HFFc6 (cell line): ENCODE measurements at places on chromosomes 12 and 14. TPM values are rescaled to one million over a fixed set of nuclear protein-coding genes. Genes with fewer than 3 reads are reported as not detected.
A peak's percentile ranks its signal among the peaks of the same experiment; 100 is the strongest.

POTEM gene
- not detected in 3 replicates for total RNA-seq

VRTN gene
- not detected in 3 replicates for total RNA-seq

MCRS1 gene
- 45.5 to 55.7 TPM (median 53.2 TPM) in 3 replicates for total RNA-seq

NUP107 gene
- 30.6 to 50.8 TPM (median 47.9 TPM) in 3 replicates for total RNA-seq

OTOGL gene
- 0.12 to 0.24 TPM (median 0.20 TPM) in 3 replicates for total RNA-seq

TSPAN11 gene
- total RNA-seq, result 0.11 TPM in 1 of 3 replicates, not detected in the others

SSTR1 gene
- 118 to 205 TPM (median 190 TPM) in 3 replicates for total RNA-seq

DNA sequence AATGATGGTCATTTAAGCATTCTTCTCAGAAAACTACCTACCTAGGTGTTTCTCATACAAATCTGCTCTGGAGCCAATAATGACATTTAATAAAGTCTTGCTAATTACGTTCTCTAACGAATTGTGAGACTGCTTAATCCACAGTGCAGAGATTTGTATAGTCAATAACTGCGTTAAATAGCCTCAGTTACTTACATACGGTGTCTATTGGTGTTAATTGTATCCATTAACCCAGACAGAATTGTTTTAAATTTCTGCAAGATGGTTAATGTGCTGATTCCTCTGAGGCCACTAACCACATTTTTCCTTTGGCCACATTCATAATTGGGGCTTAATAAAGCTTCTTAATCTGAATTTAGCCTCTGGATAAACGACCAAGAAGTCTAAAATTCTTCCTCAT lies 171.7 kb downstream of the SLC41A2 start:
- H3K4me3 ChIP-seq, result no peak overlapping the region
- no peaks in the 10 kb centered on the region for H3K4me1 ChIP-seq
- H3K27ac ChIP-seq, result no peak overlapping the region
- peaks cover 2% of the 10 kb centered on the region; the same call in 1 of the 2 replicates for H3K36me3 ChIP-seq
- DNase-seq, result no peak
- H3K27me3 ChIP-seq, result peaks cover 5% of the 10 kb centered on the region

GRCh38 chr12:85422762-85423161 lies 142.7 kb downstream of the ALX1 start:
- DNase-seq, result no peak
- no peaks in the 10 kb centered on the region for H3K36me3 ChIP-seq
- H3K4me1 ChIP-seq, result no peaks in the 10 kb centered on the region
- H3K27ac ChIP-seq, result no peak overlapping the region
- peaks cover 2% of the 10 kb centered on the region; the same call in 1 of the 2 replicates for H3K27me3 ChIP-seq

GRCh38 chr12:49976557-49976956 lies 3.8 kb downstream of the AQP6 start:
- no peaks in the 10 kb centered on the region for H3K4me1 ChIP-seq
- no peak overlapping the region for H3K27ac ChIP-seq
- no peak overlapping the region for H3K4me3 ChIP-seq
- H3K36me3 ChIP-seq, result no peaks in the 10 kb centered on the region

DNA sequence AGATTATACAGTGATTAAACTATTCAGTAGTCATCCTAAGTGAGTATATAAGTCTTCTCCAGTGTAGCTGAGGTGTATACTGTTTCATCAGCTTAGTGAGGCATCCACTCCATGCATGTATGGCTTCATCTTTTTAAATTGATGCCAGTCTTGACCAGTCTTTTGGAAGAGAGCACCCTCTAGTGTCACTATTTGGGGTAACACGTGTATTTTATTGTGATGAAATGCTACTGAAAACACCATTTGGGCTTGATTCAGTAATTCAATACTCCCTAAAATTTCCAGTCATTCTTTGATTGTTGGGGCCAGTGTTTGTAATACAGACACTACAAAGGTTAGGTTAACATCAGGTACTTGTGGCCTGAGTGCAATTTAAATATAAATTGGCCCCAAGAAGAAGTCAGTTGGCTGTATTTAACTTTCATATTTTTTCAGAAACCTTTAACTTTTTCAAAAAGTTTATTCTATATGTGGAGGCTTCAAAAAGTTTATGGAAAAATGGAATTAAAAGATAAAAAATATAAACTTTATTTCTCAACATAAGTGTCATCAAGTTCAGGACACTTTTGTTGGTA lies 35.3 kb downstream of the MIPOL1 start:
- peaks cover 14% of the 10 kb centered on the region for H3K4me1 ChIP-seq
- peak; percentile 65 for DNase-seq
- H3K27ac ChIP-seq, result no peak overlapping the region; the same call in 1 of the 2 replicates
- H3K36me3 ChIP-seq, result peaks cover 6% of the 10 kb centered on the region
- H3K27me3 ChIP-seq, result no peaks in the 10 kb centered on the region

DNA sequence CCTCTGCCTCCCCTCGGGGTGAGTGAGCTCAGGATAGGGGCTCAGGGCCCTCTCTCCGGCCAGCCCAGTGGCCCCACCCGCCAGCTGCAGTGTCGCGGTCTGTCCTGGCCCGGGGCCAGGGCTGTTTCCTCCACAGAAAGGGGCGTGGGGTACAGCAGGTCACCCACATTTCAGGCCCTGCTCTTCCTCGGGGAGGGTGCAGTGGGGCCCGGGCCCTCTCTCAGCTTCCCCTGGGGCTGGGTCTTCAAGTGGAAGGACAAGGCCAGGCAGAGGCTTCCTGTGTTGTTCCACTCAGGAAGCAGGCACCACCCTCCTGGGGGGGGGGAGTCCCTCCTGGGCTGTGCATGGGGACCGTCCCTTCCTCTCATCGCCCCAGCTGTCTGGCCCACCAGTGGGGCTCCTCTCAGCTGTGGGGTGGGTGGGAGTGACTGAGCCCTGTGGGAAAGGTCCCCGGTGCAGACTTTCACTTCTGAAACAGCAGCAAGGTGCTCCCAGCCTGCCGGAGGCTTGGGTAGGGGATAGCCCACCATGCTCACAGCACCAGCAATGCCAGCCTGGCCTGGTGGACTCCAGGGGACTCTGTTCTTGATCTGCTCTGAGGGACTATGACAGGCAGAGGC lies 3.7 kb downstream of the GPR132 start:
- no peaks in the 10 kb centered on the region for H3K4me1 ChIP-seq
- no peak overlapping the region for H3K4me3 ChIP-seq
- H3K27me3 ChIP-seq, result peaks cover 4% of the 10 kb centered on the region
- no peak overlapping the region for H3K27ac ChIP-seq
- no peak for DNase-seq
- H3K36me3 ChIP-seq, result no peaks in the 10 kb centered on the region

GRCh38 chr14:68939181-68939892 lies 39.8 kb downstream of the ACTN1 start:
- peak overlapping the region; percentile 90 for H3K27ac ChIP-seq
- H3K4me3 ChIP-seq, result peak overlapping the region; percentile 69
- H3K27me3 ChIP-seq, result peaks cover 12% of the 10 kb centered on the region

DNA sequence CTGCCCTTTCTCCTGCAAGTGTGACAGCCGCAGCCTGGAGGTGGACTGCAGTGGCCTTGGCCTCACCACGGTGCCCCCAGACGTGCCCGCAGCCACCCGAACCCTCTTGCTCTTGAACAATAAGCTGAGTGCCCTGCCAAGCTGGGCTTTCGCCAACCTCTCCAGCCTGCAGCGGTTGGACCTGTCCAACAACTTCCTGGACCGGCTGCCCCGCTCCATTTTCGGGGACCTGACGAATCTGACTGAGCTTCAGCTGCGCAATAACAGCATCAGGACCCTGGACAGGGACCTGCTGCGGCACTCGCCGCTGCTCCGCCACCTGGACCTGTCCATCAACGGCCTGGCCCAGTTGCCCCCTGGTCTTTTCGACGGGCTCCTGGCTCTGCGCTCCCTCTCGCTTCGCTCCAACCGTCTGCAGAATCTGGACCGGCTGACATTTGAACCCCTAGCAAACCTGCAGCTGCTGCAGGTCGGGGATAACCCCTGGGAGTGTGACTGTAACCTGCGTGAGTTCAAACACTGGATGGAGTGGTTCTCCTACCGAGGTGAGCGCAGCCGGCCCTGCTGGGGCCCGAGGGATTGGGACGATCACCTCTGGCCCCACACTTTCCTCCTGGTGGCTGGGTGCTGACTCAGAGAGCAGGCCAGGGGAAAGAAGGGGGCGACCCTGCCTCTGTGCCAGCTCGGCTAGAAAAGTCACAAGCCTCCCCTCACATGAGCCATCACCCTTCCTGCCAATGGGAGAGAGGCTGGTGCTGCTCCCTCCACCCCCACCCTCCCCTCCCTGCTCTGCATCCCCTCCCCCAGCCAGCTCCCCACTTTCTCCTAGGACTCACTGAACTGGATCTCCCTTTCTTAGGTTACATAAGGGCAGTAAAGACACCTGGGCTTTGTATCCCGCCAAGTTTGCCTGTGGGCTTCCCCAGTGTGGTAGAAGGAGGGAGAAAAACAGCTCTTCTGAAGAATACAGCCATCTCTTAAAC lies 10.9 kb downstream of the LRTM2 start:
- peak; percentile 25 for DNase-seq
- H3K4me1 ChIP-seq, result no peaks in the 10 kb centered on the region
- peaks cover 51% of the 10 kb centered on the region for H3K27me3 ChIP-seq
- no peak overlapping the region for H3K27ac ChIP-seq
- no peak overlapping the region for H3K4me3 ChIP-seq

DNA sequence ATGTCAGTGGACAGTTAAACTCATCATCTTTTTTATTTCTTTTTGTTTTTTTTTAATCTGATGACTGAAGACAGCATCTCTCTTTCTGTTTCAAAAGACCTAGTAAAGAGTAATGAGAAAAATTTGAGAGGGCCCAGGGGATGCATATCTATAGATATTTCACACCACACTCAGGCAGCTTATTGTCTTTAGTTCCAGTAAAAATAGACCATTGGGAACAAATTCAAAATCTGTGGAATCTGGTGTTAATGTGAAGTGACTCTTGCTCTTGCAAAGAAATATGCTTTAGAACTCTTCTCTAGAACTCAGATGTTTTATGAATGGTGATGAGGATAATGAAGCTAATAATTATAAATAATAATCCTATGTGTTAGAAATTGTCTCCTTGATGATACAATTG lies 214.5 kb upstream of the ATP2B1 start:
- H3K27me3 ChIP-seq, result no peaks in the 10 kb centered on the region
- no peak for DNase-seq
- H3K27ac ChIP-seq, result no peak overlapping the region
- peaks cover 6% of the 10 kb centered on the region; the same call in 1 of the 2 replicates for H3K4me1 ChIP-seq
- H3K4me3 ChIP-seq, result no peak overlapping the region

- H3K4me3 ChIP-seq, result peak overlapping the region; percentile 100
- peaks cover 60% of the 10 kb centered on the region for H3K4me1 ChIP-seq
- peak; percentile 68 for DNase-seq
- peaks cover 48% of the 10 kb centered on the region for H3K36me3 ChIP-seq
- H3K27ac ChIP-seq, result peak overlapping the region; percentile 100
- H3K27me3 ChIP-seq, result peaks cover 9% of the 10 kb centered on the region
These were observed 1.0 kb downstream of the NACA start for GRCh38 chr12:56723889-56724700.
